ENCODE measurements at places on chromosomes 2 and 18.

DNA sequence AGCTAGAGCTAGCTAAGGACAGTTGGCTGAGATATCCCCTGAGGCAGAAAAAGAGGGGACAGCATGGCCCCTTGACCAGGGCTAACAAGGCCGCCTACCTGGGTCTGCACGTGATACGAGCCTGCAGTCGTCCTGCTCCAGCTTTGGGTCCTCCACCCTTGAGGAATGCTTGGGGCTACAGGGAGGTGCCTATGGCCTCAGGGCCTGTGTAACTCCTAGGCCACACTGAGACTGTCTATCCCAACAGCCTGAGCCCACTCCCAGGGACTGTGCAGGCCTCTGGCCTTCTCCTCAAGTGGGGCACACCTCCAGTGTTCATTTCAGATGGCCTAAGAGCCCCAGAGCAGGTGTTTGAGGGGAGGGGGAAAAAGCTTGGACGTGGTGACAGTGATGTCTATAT lies 136.7 kb upstream of the SATB2 start:
- DNase-seq, result no peak

DNA sequence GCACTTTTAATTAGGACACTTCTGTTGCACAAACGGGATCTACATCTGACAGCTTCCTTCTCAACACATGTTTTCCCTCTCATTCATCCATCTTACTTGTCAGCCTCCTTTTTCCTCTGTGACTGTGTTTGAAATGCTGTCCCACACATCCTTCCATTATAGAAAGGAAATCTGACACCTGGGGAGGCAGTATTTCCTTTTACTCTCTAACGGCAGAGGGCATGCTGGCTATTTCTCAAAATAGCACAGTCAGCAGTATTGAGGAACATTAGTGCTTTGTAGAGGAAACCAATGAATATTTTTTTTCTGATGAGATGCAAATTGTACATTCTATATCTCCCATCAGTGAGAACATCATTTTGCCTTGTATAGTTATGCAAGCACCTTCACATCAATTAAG lies 668.7 kb downstream of the SLC4A3 start:
- DNase-seq, result peak; percentile 6

- DNase-seq, result no peak
Measured at GRCh38 chr18:36130883-36131653, 1.4 kb downstream of the ELP2 start.

DNA sequence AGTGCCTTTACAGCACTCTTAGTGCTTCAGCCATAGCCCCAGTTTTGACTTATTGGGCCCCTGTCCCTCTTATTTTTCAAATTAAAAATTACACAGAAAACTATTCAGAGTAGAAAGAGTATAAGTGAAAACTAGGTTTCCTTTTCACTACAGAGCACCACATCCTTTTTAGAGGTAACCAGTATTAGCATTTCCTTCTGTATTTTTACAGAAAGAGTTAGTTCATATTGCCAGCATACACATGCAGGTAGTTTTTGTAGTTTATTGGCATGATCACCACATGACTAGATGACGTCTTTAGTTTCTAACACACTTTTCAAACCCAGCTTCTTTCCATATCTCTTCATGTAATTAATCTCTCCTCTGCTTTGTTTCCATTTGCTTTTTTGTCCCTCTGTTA lies 66.4 kb downstream of the UBE2E3 start:
- DNase-seq, result no peak

DNA sequence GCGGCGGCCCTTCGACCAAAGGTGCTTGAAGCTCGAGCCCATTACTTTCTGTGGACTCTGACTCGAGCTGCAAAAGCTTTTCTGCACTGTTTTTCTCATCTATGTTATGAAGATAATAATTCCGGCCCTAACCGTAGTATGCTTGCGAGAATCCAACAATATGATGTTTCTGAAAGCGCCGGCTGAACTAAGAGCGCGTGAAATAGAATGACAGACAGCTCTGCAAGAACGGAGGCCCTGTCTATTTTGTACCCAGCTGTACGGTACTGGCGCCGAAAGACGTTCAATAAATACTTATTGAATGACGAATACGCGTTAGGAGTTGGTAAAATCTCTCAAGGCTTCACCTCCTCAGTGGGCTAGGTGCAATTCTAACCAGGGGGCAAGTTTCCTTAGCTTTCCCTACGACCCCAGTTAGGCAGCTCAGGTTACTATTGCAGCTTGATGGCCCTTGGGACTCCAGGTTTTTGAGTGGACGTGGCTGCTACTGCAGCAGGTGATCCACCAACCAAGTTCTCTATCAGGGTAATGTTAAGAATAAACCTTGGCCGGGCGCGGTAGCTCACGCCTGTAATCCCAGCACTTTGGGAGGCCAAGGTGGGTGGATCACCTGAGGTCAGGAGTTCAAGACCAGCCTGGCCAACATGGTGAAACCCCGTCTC lies 570 bp downstream of the SCRN3 start:
- DNase-seq, result no peak

GRCh38 chr2:145422576-145422975 lies 902.7 kb upstream of the ZEB2 start:
- no peak for DNase-seq

GRCh38 chr18:69999656-70000055 lies 52.0 kb upstream of the CD226 start:
- no peak for DNase-seq

- no peak for DNase-seq
Measured at GRCh38 chr2:48284621-48285212, 245.2 kb upstream of the STON1 start.

DNA sequence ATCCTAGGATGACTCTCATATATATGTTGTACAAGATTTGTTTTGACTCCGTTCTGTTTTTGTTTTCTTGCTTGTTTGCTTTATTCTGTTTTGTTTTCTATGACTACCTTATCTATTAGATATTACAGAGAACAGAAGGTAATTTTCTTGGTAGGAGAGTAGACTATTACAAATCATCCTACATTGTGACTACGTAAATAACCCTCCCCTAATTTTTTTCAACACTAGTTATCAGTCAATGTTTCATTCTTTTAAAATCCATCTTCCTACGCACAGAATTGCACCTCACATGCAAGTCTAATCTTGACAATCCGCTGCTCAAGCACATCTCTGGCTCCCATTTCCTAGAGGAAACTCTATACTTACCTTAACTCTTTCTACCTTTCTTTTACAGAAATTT lies 792.3 kb upstream of the PIK3C3 start:
- no peak for DNase-seq

GRCh38 chr2:47012866-47013265 lies 97.3 kb upstream of the MCFD2 start:
- DNase-seq, result no peak

DNA sequence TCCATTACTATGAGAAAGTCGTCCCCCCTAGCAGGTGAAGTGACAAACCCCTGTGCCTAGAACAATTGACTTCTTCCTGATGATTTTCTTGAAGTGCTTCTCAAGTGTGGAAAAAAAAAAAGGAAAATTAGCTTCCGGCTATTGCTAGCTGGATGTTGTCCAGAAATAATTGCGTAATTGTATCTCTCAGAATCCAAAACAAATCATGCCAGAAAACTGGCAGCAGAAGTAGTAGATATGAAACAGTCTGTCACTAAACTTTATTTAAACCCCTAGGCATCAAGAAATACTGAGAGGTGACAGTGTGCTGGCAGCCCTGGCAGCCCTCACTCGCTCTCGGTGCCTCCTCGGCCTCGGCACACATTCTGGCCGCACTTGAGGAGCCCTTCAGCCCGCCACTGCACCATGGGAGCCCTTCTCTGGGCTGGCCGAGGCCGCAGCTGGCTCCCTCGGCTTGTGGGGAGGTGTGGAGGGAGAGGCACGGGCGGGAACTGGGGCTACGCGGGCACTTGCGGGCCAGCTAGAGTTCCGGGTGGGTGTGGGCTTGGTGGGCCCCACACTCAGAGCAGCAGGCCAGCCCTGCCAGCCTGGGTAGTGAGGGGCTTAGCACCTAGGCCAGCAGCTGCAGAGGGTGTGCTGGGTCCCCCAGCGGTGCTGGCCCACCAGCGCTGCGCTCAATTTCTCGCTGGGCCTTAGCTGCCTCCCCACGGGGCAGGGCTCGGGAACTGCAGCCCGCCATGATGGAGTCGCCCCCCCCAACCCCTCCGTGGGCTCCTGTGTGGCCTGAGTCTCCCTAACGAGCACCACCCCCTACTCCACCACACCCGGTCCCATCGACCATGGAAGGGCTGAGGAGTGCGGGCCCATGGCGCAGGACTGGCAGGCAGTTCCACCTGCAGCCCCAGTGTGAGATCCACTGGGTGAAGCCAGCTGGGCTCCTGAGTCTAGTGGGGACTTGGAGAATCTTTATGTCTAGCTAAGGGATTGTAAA lies 80.5 kb upstream of the ABCA12 start:
- DNase-seq, result no peak

DNA sequence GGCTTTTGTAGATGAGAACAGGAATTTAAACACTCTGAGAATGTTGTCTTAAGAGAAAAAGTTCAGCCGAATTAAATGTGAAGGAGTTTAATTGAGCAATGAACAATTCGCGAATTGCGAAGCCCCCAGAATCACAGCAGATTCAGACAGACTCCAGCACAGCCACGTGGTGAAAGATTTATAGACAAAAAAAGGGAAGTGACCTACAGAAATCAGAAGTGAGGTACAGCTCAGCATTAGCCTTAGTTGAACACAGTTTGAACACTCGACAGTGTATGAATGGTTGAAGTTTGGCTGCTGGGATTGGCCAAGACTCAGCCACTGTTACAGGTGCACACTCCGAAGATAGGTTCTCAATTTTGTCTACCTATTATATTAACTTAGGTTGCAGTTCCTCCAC lies 264.0 kb upstream of the CHST9 start:
- DNase-seq, result no peak

- no peak for DNase-seq
Measured at GRCh38 chr2:139155991-139156390, 375.8 kb upstream of the NXPH2 start.
